ENCODE measurements at places on chromosomes 3 and 15. TPM values are rescaled to one million over a fixed set of nuclear protein-coding genes. Genes with fewer than 3 reads are reported as not detected.

The FANCD2OS gene
- not detected for total RNA-seq

GRCh38 chr15:54843006-54843405 is 353.7 kb downstream of the RSL24D1 start:
- H3K27me3 ChIP-seq = no peaks in the 10 kb centered on the region
- DNase-seq = no peak

The IL17RC gene
- total RNA-seq = 62.1 TPM

The SEMA6D gene
- total RNA-seq = 5.9 TPM

DNA sequence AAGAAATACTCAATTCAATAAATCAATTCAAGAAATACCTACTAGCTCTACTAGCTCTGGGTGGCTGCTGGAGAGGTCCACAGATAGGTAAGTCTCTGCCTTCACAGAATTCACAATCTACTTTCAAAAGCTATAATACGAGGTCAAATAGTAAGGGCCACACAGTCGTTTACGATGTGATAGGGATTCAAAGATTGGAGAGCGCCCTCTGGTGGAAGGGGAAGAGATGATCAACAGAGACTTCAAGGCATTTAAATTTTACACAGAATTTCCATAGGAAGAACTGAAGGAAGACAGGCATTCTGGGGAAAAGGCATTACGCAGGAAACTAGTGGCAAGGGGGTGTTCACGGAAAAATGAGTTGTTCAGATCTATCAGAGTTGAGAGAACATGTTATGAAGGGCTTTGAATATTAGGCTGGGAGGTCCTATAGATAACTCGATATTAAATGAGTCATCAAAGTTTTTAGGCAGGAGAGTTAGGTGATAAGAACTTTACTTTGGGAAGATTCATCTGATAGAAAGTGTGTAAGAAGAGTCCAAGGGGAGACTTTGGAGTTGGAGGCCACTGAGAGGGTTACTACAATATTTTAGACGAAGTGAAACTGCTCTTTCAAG is 128.8 kb downstream of the FRMD5 start:
- no peaks in the 10 kb centered on the region for H3K4me1 ChIP-seq
- no peak overlapping the region for H3K4me3 ChIP-seq
- H3K27me3 ChIP-seq = no peaks in the 10 kb centered on the region
- no peak overlapping the region for H3K27ac ChIP-seq
- H3K36me3 ChIP-seq = no peaks in the 10 kb centered on the region

- H3K4me3 ChIP-seq = no peak overlapping the region
- no peak overlapping the region for H3K27ac ChIP-seq
- H3K4me1 ChIP-seq = no peaks in the 10 kb centered on the region
- H3K36me3 ChIP-seq = no peaks in the 10 kb centered on the region
- DNase-seq = no peak
Observed at GRCh38 chr3:42345811-42346210, 64.6 kb downstream of the LYZL4 start.

The A4GNT gene
- not detected for total RNA-seq

DNA sequence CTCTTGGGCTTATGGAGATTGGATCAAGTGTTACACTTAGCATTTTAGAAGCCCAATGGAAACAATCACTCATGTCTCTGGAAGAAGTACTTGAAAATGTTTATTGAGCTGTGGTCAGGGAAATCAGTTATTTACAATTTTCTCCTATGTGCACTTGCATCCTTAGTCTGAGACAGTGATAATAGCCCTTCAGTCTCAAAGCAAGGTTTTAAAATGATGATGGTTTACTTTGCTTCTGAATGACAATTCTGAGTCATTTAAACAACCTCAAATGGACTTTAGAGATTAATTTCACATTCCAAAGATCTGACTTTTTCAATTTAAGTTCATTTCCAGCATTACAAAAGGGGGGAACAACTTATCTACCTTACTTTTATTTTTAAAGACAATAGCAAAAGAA is 20.1 kb downstream of the TIPARP start:
- H3K27ac ChIP-seq = no peak overlapping the region
- H3K36me3 ChIP-seq = peaks cover 32% of the 10 kb centered on the region
- no peak for DNase-seq
- no peak overlapping the region for H3K4me3 ChIP-seq

The SLCO3A1 gene
- total RNA-seq = 3.4 TPM

GRCh38 chr3:33750211-33750548 is 32.1 kb upstream of the CLASP2 start:
- no peak overlapping the region for H3K27ac ChIP-seq
- H3K4me3 ChIP-seq = no peak overlapping the region
- H3K36me3 ChIP-seq = no peaks in the 10 kb centered on the region
- no peaks in the 10 kb centered on the region for H3K27me3 ChIP-seq

GRCh38 chr3:44409640-44410410 is 67.6 kb downstream of the ZNF445 start:
- no peaks in the 10 kb centered on the region for H3K27me3 ChIP-seq
- no peak overlapping the region for H3K27ac ChIP-seq
- no peaks in the 10 kb centered on the region for H3K36me3 ChIP-seq
- no peaks in the 10 kb centered on the region for H3K4me1 ChIP-seq
- H3K4me3 ChIP-seq = no peak overlapping the region

GRCh38 chr3:140056047-140056446 is 121.1 kb downstream of the CLSTN2 start:
- no peak overlapping the region for H3K27ac ChIP-seq
- H3K4me1 ChIP-seq = no peaks in the 10 kb centered on the region
- H3K4me3 ChIP-seq = no peak overlapping the region
- DNase-seq = no peak
- no peaks in the 10 kb centered on the region for H3K36me3 ChIP-seq

- H3K36me3 ChIP-seq = no peaks in the 10 kb centered on the region
- H3K4me1 ChIP-seq = no peaks in the 10 kb centered on the region
- no peak overlapping the region for H3K27ac ChIP-seq
- H3K27me3 ChIP-seq = no peaks in the 10 kb centered on the region
- no peak overlapping the region for H3K4me3 ChIP-seq
Observed at GRCh38 chr3:182212479-182213076, 500.9 kb downstream of the SOX2 start.

The FSD2 gene
- 6.3 TPM for total RNA-seq

GRCh38 chr3:178302966-178303930 is 233.0 kb upstream of the KCNMB2 start:
- no peak overlapping the region for H3K4me3 ChIP-seq
- no peaks in the 10 kb centered on the region for H3K4me1 ChIP-seq
- H3K27ac ChIP-seq = no peak overlapping the region
- no peak for DNase-seq
- H3K36me3 ChIP-seq = no peaks in the 10 kb centered on the region

DNA sequence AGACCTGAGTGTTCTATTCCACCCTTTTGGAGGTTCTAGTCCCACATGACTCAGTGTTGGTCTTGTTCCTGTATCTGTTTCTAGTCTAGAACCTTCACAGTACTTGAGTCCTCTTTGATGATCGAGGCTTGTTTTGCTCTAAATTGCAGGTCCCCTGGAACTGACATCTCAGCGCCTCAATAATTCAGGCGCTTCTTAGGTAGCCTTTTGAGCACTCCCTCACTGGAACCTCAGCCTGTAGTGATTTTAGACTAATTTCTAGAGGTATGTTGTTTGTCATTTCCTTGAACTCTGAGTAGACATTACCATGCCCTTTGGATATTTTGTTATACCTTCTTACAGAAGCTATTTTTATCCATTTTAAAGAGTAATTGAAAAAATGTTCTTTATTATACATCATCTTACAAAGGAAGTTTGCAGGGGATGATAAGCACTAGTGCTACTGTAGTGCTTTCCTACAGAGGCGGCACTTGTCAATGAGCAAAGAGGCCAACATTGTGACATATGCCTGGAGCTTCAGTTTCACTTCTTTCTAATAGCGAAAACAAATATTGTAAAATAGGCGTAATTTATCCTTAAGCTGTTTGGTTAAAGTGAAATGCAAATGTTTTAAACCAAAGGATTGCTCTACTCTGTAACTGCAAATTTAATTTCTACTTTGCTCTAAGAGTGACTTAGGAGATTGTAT is 75.7 kb downstream of the EFL1 start:
- no peak for DNase-seq
- no peak overlapping the region for H3K27ac ChIP-seq
- no peak overlapping the region for H3K4me3 ChIP-seq
- peaks cover 26% of the 10 kb centered on the region for H3K4me1 ChIP-seq
- no peaks in the 10 kb centered on the region for H3K27me3 ChIP-seq
- H3K36me3 ChIP-seq = no peaks in the 10 kb centered on the region

GRCh38 chr3:69665026-69665737 is 74.1 kb upstream of the MITF start:
- H3K27me3 ChIP-seq = no peaks in the 10 kb centered on the region
- no peak overlapping the region for H3K27ac ChIP-seq
- H3K36me3 ChIP-seq = no peaks in the 10 kb centered on the region
- peaks cover 10% of the 10 kb centered on the region for H3K4me1 ChIP-seq
- no peak for DNase-seq
- no peak overlapping the region for H3K4me3 ChIP-seq

GRCh38 chr3:151579571-151580270 is 118.9 kb upstream of the IGSF10 start:
- H3K4me1 ChIP-seq = no peaks in the 10 kb centered on the region
- H3K27ac ChIP-seq = no peak overlapping the region
- no peak overlapping the region for H3K4me3 ChIP-seq
- no peaks in the 10 kb centered on the region for H3K36me3 ChIP-seq
- no peak for DNase-seq
- no peaks in the 10 kb centered on the region for H3K27me3 ChIP-seq

The C3orf18 gene
- 27.4 TPM for total RNA-seq

The SAMD7 gene
- not detected for total RNA-seq

DNA sequence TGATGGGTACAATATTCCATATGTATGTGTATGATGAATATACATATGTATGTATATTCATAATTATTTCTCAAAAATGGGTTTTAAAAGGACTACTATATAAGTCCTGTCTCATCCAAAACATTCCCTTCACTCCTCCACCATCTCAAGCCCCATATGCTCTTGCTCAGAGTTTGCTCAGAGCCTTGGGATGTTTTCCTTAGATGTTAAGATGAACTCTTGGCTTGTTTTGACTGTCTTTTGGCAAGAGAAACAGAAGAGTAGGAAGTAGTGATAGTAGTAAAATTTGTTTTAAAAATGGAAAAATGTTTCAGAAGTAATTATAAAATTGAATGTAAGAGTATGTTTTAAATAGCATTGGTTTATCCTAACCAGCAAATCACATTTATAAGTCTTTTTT is 6.2 kb upstream of the EPHA3 start:
- no peak overlapping the region for H3K4me3 ChIP-seq
- H3K36me3 ChIP-seq = no peaks in the 10 kb centered on the region
- H3K27ac ChIP-seq = no peak overlapping the region
- DNase-seq = no peak
- no peaks in the 10 kb centered on the region for H3K4me1 ChIP-seq

- H3K27me3 ChIP-seq = no peaks in the 10 kb centered on the region
- H3K27ac ChIP-seq = peak overlapping the region; percentile 91
- H3K36me3 ChIP-seq = no peaks in the 10 kb centered on the region
- peak overlapping the region; percentile 18 for H3K4me3 ChIP-seq
- peaks cover 88% of the 10 kb centered on the region for H3K4me1 ChIP-seq
- peak; percentile 97 for DNase-seq
Observed at GRCh38 chr3:172129850-172130716, 90.7 kb downstream of the FNDC3B start.

The PCSK6 gene
- 31.0 TPM for total RNA-seq

GRCh38 chr3:95731753-95732152 is 1082.6 kb upstream of the EPHA6 start:
- DNase-seq = no peak
- H3K27me3 ChIP-seq = no peaks in the 10 kb centered on the region
- no peak overlapping the region for H3K27ac ChIP-seq
- no peaks in the 10 kb centered on the region for H3K4me1 ChIP-seq
- H3K36me3 ChIP-seq = no peaks in the 10 kb centered on the region
- no peak overlapping the region for H3K4me3 ChIP-seq

GRCh38 chr3:17500618-17501017 is 241.8 kb downstream of the TBC1D5 start:
- H3K4me3 ChIP-seq = no peak overlapping the region
- no peak overlapping the region for H3K27ac ChIP-seq
- H3K36me3 ChIP-seq = no peaks in the 10 kb centered on the region
- H3K4me1 ChIP-seq = no peaks in the 10 kb centered on the region

GRCh38 chr3:98599647-98600411 is 6.4 kb upstream of the CPOX start:
- no peak overlapping the region for H3K27ac ChIP-seq
- no peaks in the 10 kb centered on the region for H3K36me3 ChIP-seq
- H3K27me3 ChIP-seq = no peaks in the 10 kb centered on the region

The C15orf39 gene
- 2.5 TPM for total RNA-seq

- no peaks in the 10 kb centered on the region for H3K27me3 ChIP-seq
- H3K4me1 ChIP-seq = no peaks in the 10 kb centered on the region
Observed at GRCh38 chr3:111751961-111752360, 107.1 kb upstream of the PHLDB2 start.

- H3K4me1 ChIP-seq = no peaks in the 10 kb centered on the region
- no peak for DNase-seq
- no peak overlapping the region for H3K27ac ChIP-seq
Observed at GRCh38 chr15:81575436-81576123, 201.6 kb upstream of the TMC3 start.

DNA sequence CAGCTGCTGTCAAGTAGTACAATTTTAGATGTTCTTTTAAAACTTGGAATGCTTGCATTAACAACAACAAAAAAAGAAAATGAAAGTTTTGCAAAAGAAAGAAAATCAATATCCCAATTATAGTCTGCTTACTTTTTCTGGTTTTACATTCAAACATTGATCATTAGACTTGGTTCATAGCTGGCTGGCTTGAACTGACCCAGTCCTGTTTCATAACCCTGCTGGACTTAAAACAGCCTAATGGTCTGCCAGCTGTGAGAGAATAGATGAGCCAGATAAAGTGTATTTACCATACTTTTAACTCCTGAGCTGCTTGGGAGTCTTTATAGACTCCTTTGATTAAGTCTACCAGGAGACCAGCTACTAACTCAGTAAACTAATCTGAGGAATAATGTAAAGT is 59.2 kb downstream of the PIAS1 start:
- DNase-seq = no peak
- H3K27me3 ChIP-seq = no peaks in the 10 kb centered on the region
- H3K4me1 ChIP-seq = peaks cover 44% of the 10 kb centered on the region

The MINAR1 gene
- total RNA-seq = 0.05 TPM

DNA sequence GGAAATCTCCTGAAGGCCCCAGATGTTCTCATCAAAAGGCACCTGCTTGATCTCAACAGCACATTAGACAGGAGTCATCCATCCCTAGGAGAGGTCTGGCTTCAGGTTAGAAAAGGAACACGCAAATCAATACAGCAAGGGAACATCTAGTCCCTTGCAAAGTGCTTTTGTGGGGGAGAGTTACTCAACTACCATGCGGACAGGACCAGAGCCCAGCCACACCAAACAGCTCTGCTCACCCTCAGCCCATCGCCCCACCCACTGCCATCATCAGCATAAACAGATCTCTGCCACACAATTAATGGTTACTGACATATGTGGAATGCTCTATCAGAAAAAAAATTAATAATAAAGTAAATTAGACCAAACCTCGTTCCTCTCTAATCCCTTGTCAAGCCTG is 85.6 kb downstream of the MYLK start:
- H3K27me3 ChIP-seq = no peaks in the 10 kb centered on the region
- DNase-seq = no peak
- H3K4me3 ChIP-seq = no peak overlapping the region
- H3K36me3 ChIP-seq = no peaks in the 10 kb centered on the region
- H3K27ac ChIP-seq = no peak overlapping the region
